Common myeloid progenitor, CD34-positive (primary cell): ENCODE measurements at places on chromosomes 6 and 20.

GRCh38 chr20:64228751-64229506 is 26.6 kb upstream of the PCMTD2 start:
- no peaks in the 10 kb centered on the region for H3K27me3 ChIP-seq
- no peaks in the 10 kb centered on the region for H3K36me3 ChIP-seq
- DNase-seq: no peak

DNA sequence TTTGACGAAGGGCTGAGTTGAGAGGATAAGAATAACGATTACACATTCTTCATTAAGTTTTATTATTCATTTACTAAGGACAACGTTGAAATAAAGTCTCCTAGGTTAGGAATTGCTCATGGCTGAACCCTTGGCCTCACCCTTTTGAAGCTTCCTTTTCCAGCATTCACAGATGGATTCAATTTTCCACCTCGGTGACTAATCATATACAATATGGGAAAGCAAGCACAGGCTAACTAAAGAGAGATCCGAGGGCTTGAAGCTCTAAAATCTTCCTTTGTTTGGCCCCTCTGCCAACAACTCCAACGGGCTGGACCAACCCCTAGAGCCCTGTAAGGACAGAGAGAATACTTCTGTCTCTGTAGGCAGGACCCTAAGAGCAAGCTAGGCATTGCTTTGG is 159.5 kb downstream of the SOD2 start:
- H3K36me3 ChIP-seq: no peaks in the 10 kb centered on the region
- no peaks in the 10 kb centered on the region for H3K27me3 ChIP-seq
- no peak for DNase-seq

GRCh38 chr6:168369786-168370185 is 50.2 kb upstream of the DACT2 start:
- no peaks in the 10 kb centered on the region for H3K36me3 ChIP-seq
- DNase-seq: no peak
- H3K27ac ChIP-seq: no peak overlapping the region
- H3K4me1 ChIP-seq: peaks cover 3% of the 10 kb centered on the region

DNA sequence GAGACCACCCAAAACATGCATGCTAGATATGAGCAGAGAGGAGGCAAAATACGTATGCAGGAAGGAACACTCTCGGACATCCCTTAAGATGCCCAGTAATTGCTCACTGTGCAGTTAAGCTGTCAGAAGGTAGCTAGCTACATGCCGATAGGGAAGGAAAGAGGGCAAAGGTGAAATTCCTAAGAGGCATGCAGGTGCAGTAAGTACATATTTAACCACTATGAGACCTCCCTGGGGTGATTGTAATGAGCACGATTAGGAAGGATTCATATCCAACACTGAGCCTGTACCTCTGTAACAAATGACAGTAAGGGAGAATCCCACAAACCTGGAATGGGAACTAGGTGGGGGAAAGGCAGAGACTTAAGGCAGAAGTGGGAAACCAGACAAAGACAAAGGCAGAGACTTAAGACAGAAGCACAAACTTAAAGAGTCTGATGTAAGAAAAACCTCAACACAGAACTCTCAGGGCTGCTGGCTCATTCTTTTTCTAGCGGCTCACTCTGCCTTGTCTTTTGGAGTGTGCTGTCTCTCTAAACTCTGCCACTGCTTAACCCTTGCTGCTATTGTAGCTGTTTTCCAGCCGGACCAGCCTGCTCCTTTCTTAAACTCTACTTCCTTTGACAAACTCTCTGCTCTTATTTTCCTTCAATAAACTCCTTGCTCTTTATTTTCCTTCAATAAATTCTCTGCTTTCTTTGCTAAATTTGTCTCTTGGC is 148.1 kb downstream of the UBE3D start:
- no peak overlapping the region for H3K27ac ChIP-seq
- no peak for DNase-seq
- no peaks in the 10 kb centered on the region for H3K36me3 ChIP-seq
- no peaks in the 10 kb centered on the region for H3K4me1 ChIP-seq
- H3K27me3 ChIP-seq: no peaks in the 10 kb centered on the region
- no peak overlapping the region for H3K4me3 ChIP-seq

GRCh38 chr6:47854971-47855370 is 73.1 kb downstream of the OPN5 start:
- no peaks in the 10 kb centered on the region for H3K36me3 ChIP-seq
- DNase-seq: no peak
- H3K27me3 ChIP-seq: no peaks in the 10 kb centered on the region
- H3K4me3 ChIP-seq: no peak overlapping the region

GRCh38 chr6:37785002-37785662 is 34.4 kb upstream of the ZFAND3 start:
- no peaks in the 10 kb centered on the region for H3K27me3 ChIP-seq
- no peak for DNase-seq
- H3K4me1 ChIP-seq: peaks cover 13% of the 10 kb centered on the region
- H3K27ac ChIP-seq: no peak overlapping the region

GRCh38 chr6:13241364-13241763 is 87.0 kb downstream of the TBC1D7 start:
- no peaks in the 10 kb centered on the region for H3K27me3 ChIP-seq
- H3K36me3 ChIP-seq: peaks cover 4% of the 10 kb centered on the region
- H3K4me1 ChIP-seq: no peaks in the 10 kb centered on the region
- no peak for DNase-seq
- no peak overlapping the region for H3K27ac ChIP-seq

- H3K4me3 ChIP-seq: no peak overlapping the region
- H3K4me1 ChIP-seq: no peaks in the 10 kb centered on the region
- H3K27me3 ChIP-seq: peaks cover 6% of the 10 kb centered on the region
- no peak overlapping the region for H3K27ac ChIP-seq
These were observed 182.8 kb upstream of the FOXQ1 start for GRCh38 chr6:1129131-1129530.

- no peaks in the 10 kb centered on the region for H3K27me3 ChIP-seq
- H3K4me1 ChIP-seq: no peaks in the 10 kb centered on the region
- no peak overlapping the region for H3K27ac ChIP-seq
- no peak overlapping the region for H3K4me3 ChIP-seq
- no peak for DNase-seq
These were observed 43.4 kb upstream of the LRRC1 start for GRCh38 chr6:53751417-53751816.

DNA sequence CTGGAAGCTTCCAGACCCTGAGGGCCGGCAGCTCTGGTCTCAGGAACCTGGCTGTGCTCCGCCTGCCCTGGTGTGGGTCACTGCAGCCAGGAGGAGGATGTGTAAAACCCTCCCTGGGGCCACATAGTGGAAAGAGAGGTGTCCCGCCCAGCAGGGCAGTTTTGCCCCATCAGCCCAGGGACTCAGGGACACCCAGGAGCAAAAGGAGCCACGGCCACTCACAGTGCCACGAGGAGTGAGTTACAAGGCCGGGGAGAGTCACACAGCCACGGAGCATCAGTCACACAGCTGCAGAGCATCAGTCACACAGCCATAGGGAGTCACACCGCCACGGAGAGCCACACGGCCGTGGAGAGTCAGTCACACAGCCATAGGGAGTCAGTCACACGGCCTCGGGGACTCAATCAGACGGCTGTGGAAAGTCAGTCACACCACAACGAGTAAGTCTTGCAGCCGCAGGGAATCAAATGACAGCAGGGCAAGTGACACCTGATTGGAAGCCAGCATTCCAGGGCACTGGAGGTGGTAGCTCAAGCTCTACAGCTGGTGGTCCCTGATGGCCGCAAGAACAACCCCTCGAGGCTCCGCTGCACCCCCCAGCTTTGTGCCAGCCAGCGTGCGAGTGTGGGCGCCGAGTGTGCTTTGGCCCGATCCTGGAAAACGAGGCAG is 60.9 kb downstream of the DLL1 start:
- no peaks in the 10 kb centered on the region for H3K36me3 ChIP-seq
- DNase-seq: no peak
- H3K4me1 ChIP-seq: no peaks in the 10 kb centered on the region
- H3K27ac ChIP-seq: no peak overlapping the region
- H3K27me3 ChIP-seq: peaks cover 8% of the 10 kb centered on the region

DNA sequence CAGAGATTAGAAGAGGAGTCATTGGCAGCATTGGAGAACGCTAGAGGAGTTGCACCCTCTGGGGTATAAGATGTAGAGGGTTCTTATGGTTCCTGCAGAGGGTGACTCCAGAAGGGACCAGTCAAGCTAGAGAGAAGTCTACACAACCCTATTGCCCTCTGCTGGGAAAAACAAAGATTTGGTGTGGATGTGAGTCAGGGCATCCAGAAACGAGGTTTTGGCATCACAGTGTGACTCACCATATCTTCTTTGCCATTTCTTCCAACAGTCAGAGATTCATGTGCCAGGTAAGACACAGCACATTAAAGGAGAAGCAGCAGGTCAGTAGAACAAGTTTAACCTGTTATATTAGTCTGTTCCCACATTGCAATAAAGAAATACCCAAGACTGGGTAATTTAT is 598.8 kb downstream of the MAFB start:
- H3K27ac ChIP-seq: no peak overlapping the region
- no peaks in the 10 kb centered on the region for H3K4me1 ChIP-seq
- H3K27me3 ChIP-seq: no peaks in the 10 kb centered on the region
- no peaks in the 10 kb centered on the region for H3K36me3 ChIP-seq
- no peak overlapping the region for H3K4me3 ChIP-seq
- no peak for DNase-seq

- H3K27ac ChIP-seq: no peak overlapping the region
- no peak overlapping the region for H3K4me3 ChIP-seq
- H3K27me3 ChIP-seq: no peaks in the 10 kb centered on the region
These were observed 306.5 kb upstream of the MAP3K7 start for GRCh38 chr6:90893400-90893799.

GRCh38 chr20:19926591-19926990 is 90.6 kb upstream of the NAA20 start:
- no peak overlapping the region for H3K4me3 ChIP-seq
- H3K27ac ChIP-seq: no peak overlapping the region

- peaks cover 29% of the 10 kb centered on the region for H3K4me1 ChIP-seq
- H3K36me3 ChIP-seq: no peaks in the 10 kb centered on the region
- H3K27ac ChIP-seq: no peak overlapping the region
- DNase-seq: no peak
These were observed 46.8 kb downstream of the PCNA start for GRCh38 chr20:5072756-5073659.

DNA sequence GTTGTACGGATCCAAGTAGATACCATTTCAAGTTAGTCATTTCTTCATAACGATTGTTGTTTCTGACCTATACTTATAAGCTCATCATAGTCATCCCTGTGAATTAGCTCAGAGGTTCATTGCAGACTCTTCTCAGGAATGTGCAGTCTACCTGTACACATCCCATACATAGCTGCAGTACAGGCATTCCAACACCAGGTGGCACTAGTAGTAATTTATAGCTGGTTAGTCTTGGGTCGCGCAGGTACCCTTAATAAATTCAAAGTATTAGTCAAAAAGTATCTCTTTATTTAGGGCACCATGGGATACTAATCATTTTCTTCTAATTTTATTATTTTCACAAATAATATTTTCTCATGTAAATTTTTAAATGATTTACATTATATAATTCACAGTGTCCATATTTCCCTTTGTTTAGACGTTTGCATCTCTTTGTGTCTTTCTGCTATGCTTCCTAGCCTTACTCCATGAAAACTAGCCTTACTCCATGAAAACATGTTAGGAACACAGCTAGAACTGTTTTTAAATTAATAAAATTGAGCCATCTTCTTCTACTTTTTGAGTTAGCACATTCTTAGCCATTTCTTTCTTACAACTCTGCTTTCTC is 128.6 kb upstream of the FAM83B start:
- no peak overlapping the region for H3K4me3 ChIP-seq
- no peaks in the 10 kb centered on the region for H3K4me1 ChIP-seq
- H3K36me3 ChIP-seq: no peaks in the 10 kb centered on the region
- DNase-seq: peak; percentile 54

DNA sequence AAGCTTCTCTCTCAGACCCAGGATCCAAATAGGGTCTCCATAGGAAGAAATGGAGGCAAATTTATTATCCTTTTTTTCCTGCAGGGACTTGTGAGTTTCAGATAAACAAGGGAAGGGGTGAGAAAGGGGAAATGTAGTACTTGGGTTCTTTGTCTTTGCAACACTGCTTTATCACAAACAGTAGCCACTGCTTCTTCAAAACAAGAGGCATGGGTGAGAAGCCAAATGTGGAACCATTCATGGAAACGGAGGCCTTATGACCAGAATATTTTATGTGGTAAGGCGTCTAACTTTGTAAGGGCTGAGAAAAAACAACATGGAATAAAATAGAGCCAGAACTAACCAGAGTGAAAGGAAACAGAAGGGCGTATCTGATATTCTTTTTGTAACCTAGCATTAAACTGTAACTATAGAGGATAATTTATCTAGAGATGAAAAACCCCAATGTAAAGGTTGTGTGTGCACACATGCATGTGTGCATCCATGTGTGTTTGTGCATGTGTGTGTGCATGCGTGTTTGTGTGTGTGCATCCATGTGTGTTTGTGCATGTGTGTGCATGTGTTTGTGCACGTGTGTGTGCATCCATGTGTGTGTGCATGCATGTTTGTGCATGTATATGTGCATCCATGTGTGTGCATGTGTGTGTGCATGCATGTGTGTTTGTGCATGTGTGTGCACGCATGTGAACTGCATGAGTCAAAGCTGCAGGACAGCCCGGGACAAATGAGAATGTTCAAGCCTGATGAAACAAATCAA is 143.3 kb upstream of the SMLR1 start:
- DNase-seq: peak; percentile 28
- no peaks in the 10 kb centered on the region for H3K27me3 ChIP-seq
- no peak overlapping the region for H3K27ac ChIP-seq
- no peaks in the 10 kb centered on the region for H3K36me3 ChIP-seq
- H3K4me1 ChIP-seq: no peaks in the 10 kb centered on the region
